Activated T-helper 17 cell treated with anti-CD3 and anti-CD28 coated beads, Interleukin-2, amount 50 U/mL, for 72 hours (primary cell): ENCODE measurements at places on chromosomes 6 and 20. TPM values are rescaled to one million over a fixed set of nuclear protein-coding genes. Genes with fewer than 3 reads are reported as not detected.

DNA sequence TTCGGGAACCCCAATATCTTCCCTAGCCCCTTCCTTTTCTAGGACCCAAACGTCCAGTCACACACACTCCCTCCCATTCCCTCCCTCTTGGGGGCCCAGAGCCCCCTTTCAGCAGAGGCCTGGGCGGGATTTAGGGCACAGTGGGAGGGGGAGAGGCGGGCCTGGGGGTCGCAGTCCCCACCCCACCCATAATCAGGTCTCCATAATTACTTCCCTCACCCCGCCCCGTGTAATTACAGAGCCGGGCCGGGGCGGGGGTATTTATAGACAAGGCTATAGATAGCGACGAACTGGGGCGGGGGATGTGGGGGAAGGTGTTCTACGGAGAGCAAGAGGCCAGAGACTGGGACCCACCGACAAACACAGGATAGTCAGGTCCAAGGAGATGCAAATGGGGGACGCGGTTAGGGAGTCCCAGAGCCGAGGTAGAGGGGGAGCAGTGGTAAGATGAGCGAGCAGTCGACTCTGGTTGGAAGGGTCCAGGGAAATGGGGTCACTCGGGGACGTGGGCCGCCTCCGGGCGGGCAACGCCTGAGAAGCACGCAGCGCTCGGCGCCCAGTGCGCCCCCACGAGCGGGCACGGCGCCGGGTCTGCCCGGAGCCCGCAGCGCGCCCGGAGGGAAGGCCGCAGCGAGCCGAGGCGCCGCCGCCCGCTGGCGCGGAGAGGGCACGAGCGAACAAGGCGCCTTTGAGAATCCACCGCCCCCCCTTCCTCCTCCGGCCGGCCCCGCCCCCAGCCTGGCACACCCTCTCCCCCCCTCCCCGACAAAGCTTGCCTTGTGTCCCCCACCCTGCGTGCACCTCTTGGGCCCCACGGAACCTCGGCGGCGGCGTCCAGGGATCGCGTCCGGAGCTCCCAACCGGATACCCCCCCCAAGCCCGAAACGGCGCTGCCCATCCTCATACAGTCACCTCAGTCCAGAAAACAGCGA, 670 bp upstream of the COL11A2 start:
- peaks cover 45% of the 10 kb centered on the region for H3K36me3 ChIP-seq
- ATAC-seq, result peak; percentile 8
- H3K4me3 ChIP-seq, result peak overlapping the region; percentile 60

The TRIM10 gene
- not detected for total RNA-seq

- no peaks in the 10 kb centered on the region for H3K36me3 ChIP-seq
- no peak overlapping the region for H3K27ac ChIP-seq
- no peak for ATAC-seq
- H3K4me1 ChIP-seq, result no peaks in the 10 kb centered on the region
- H3K4me3 ChIP-seq, result no peak overlapping the region
- H3K27me3 ChIP-seq, result no peaks in the 10 kb centered on the region
Measured at GRCh38 chr20:6697228-6697972, 70.1 kb upstream of the BMP2 start.

The RNF217 gene
- 1.7 TPM for total RNA-seq

DNA sequence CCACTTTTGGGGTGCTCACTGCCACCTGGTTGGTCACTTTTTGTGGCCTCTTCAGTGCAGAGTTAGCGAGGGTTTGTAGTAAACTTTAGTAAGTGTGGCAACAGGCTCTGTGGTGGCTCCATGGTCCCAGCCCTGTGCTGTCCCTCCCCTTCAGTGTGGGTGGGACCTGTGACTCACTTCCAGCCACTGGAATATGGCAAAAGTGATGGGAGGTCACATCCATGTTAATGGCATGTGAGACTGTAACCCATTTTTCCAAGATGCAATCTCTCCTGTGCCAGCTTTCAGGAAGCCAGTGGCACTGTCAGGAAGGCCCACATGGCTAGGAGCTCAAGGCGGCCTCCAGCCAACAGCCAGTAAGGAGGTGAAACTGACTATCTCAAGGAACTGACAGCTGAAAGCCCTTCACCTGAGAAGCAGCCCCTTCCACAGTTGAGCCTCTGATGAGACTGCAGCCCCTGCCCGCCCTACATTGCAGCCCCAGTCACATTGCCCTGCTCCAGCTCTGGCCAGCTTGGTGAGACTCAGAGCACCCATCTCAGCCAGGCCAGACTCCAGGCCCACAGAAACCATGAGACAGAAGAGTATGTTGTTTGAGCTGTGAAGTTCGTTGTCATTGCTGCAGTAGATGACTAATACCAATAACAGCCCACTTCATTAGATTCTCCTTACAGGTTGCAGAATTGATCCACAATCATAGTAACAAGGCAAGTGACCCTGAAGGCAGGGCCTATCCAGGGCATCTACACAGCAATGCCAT, 13.1 kb upstream of the CST7 start:
- ATAC-seq, result peak; percentile 79
- H3K36me3 ChIP-seq, result no peaks in the 10 kb centered on the region
- H3K27me3 ChIP-seq, result no peaks in the 10 kb centered on the region

DNA sequence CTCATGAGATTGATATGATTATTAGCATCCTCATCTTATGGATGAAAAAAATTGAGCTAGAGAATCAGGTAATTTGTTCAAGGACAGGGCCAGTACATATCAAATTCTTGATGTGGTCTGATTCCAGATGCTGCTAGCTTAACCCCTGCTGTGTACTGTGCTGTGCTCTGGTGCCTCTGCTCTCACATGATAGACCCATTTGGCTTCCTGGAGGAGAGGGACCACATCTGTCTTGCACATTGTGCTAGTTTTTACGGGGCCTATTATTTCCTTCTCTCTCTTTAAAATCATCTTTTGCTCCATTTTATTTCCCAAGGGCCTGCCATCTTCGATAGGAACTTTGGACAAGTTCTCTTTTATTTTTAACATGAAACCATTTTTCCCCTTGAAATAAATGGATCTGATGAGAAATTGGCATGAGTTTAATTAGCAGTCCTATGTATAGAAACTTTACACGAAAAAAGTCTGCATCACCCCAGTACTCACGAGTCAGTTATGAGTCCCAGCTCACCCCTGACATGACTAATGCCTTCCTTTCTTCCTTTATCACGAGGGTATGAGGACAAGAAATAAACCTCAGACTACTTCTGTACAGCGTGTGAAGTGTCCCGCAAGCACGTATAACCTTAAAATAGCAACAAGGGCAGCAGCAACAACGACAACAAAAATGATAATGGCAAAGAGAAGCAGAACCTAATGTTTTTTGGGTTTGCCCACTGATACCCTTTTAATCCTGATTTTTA, 26.5 kb downstream of the CD109 start:
- peak overlapping the region; percentile 6 for H3K27ac ChIP-seq
- H3K4me1 ChIP-seq, result peaks cover 3% of the 10 kb centered on the region
- H3K36me3 ChIP-seq, result peaks cover 15% of the 10 kb centered on the region
- H3K27me3 ChIP-seq, result peaks cover 6% of the 10 kb centered on the region
- ATAC-seq, result peak; percentile 95

GRCh38 chr20:17889226-17889625, 79.4 kb downstream of the SNX5 start:
- no peak for ATAC-seq
- no peak overlapping the region for H3K27ac ChIP-seq
- no peaks in the 10 kb centered on the region for H3K4me1 ChIP-seq

- H3K4me3 ChIP-seq, result no peak overlapping the region
- no peak overlapping the region for H3K27ac ChIP-seq
- H3K4me1 ChIP-seq, result no peaks in the 10 kb centered on the region
Measured at GRCh38 chr6:1837826-1838225, 228.1 kb downstream of the FOXC1 start.

The SAMHD1 gene
- total RNA-seq, result 64.6 TPM

GRCh38 chr6:106146852-106147351, 60.8 kb downstream of the PRDM1 start:
- H3K4me3 ChIP-seq, result no peak overlapping the region
- no peaks in the 10 kb centered on the region for H3K36me3 ChIP-seq
- H3K27me3 ChIP-seq, result no peaks in the 10 kb centered on the region
- H3K4me1 ChIP-seq, result peaks cover 37% of the 10 kb centered on the region

GRCh38 chr6:43402820-43403219, 24.5 kb upstream of the ABCC10 start:
- ATAC-seq, result no peak
- no peaks in the 10 kb centered on the region for H3K36me3 ChIP-seq
- H3K27ac ChIP-seq, result no peak overlapping the region
- H3K4me1 ChIP-seq, result no peaks in the 10 kb centered on the region

DNA sequence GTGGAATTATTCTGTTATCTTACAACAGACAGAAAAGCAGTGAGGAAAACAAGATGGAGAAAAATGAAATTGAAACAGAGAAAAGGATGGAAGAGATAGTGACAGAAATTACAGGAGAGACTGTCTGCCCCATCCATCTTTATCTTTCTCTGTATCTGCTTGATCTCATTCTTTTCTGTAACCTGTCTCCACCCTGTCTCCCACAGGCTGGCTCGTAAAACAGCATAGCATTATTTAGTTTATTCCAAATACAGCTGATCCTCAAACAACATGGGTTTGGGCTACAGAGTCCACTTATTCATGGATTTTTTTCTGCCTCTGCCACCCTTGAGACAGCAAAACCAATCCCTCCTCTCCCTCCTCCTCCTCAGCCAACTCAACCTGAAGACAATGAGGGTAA, 482.3 kb upstream of the JARID2 start:
- H3K27ac ChIP-seq, result peak overlapping the region; percentile 79
- ATAC-seq, result no peak
- no peaks in the 10 kb centered on the region for H3K36me3 ChIP-seq
- H3K4me3 ChIP-seq, result peak overlapping the region; percentile 42

DNA sequence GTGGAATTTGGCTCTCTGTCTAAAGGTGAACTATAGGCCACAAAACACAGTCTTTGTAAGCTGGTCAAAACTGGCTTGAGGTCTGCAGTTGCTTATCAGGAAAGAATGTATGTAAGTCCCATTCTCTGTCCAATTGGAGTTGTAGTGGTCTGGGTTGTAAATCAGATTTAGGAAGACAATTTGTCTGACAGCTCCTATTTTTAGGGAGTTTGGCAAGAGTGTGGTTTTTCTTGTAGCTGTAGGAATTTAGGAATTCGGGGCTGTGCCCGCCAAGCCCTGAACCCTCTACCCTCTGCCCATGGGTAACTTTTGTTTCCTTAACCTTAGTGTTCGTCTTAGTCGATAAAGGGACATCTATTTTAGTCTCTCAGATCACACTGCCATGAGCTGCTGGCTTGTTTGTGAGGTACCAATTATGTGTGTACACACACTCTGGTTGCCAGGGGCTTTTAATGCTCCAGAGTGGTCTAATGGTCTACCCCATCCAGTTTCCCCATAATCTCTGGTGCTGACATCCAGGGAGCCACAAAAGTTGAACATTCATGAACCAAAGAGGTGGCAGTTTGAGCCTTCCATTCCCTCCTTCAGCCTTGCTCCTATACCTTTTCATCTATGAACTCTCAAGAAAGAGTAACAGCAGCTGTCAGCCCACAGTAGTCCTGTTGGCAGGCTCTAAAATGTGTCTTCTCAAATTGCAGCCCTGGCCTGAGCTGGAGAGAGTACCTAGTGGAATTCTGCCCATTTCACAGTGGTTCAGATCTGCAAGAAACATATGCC, 93.0 kb downstream of the ANKRD6 start:
- no peak overlapping the region for H3K27ac ChIP-seq
- H3K4me3 ChIP-seq, result no peak overlapping the region
- ATAC-seq, result no peak
- no peaks in the 10 kb centered on the region for H3K27me3 ChIP-seq

DNA sequence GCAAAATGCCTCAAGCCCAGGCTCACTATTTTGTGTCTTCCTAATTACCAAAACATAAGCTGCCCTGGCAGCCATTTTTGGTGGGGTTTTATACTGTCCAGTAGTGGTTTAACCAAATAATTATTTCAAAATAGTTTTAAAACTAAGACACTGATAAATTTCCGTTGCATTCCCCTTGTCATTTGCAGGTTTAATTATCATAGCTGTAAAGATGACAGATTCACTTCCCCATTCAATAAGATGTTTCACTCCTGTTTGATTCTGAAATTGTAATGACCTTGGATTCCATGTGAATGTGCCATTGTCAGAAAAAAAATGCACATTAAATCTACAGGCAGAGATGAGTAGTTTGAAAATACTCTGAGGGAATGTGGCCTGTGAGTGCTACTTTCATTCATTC, 172.0 kb downstream of the COL9A1 start:
- no peak for ATAC-seq
- H3K4me3 ChIP-seq, result no peak overlapping the region
- H3K27ac ChIP-seq, result no peak overlapping the region
- H3K36me3 ChIP-seq, result no peaks in the 10 kb centered on the region
- no peaks in the 10 kb centered on the region for H3K27me3 ChIP-seq

DNA sequence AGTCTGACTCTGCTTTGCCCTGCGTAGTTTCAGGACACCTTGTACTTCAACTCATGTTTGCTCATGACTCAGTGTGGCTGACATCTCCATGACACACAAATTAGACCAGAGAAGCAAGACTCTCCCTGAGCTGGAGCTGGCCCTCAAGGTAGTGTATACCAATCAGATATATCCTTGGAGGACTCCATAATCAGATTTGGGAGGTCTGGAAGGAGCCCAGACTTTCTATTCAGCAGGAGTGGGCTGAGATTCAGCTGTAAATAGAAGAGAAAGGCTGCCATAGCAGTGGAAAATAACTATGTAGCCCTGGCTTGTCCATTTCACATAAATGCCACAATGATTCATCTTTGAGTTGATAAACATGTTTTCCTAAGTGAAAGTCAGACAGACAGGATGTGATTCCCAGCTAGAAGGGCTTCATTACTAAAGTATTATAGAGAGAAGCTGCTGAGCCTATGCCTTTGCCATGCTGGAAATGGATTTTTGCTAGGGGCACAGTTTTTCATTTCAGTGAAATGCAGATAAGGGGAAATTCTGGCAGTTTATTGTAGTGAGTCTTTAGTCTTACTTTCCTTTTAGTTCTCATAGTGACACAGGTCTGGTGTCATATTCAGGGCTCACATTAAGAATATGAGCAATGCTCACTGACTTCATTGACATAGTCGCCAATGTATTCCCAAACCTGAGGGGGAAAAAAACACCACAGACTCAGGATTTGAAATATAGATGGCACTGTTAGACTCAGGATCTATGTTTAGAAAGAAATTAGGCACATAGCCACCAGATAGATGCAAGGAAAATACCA, 95.3 kb downstream of the CLVS2 start:
- H3K27ac ChIP-seq, result no peak overlapping the region
- no peaks in the 10 kb centered on the region for H3K4me1 ChIP-seq
- ATAC-seq, result peak; percentile 43
- H3K4me3 ChIP-seq, result no peak overlapping the region
- H3K27me3 ChIP-seq, result no peaks in the 10 kb centered on the region
- H3K36me3 ChIP-seq, result no peaks in the 10 kb centered on the region

GRCh38 chr20:5859608-5860007, 90.7 kb downstream of the TRMT6 start:
- peaks cover 17% of the 10 kb centered on the region for H3K4me1 ChIP-seq
- H3K4me3 ChIP-seq, result no peak overlapping the region
- H3K27me3 ChIP-seq, result no peaks in the 10 kb centered on the region
- no peak overlapping the region for H3K27ac ChIP-seq
- H3K36me3 ChIP-seq, result peaks cover 5% of the 10 kb centered on the region

The CLPSL2 gene
- not detected for total RNA-seq

GRCh38 chr6:162618448-162619002, 109.0 kb downstream of the PRKN start:
- H3K4me1 ChIP-seq, result no peaks in the 10 kb centered on the region
- no peaks in the 10 kb centered on the region for H3K27me3 ChIP-seq
- H3K36me3 ChIP-seq, result no peaks in the 10 kb centered on the region

DNA sequence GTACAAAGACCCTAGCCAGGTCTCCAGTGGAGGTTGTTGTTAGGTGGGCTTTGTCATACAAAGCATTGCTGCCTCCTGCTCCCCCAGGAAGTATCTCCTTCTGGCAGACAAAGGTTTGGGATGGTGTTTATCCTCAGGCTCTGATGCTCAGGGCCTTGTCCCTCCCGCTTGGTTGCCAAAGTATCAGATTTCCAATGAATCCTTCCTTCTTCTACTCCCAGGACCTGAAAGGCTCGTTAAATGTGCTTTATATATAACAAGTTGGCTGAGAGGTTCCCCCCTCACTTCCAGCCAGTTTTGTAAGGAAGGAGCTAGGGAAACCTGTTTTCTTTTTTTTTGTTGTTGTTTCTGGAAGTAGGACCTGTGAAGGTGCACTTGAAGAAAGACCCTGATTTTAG, 14.4 kb downstream of the PTK7 start:
- H3K27ac ChIP-seq, result no peak overlapping the region
- H3K27me3 ChIP-seq, result no peaks in the 10 kb centered on the region
